ENCODE measurements at places on chromosomes 2 and 18.
A peak's percentile ranks its signal among the peaks of the same experiment; 100 is the strongest.

- no peak for DNase-seq
Measured at GRCh38 chr2:162014751-162015150, 59.3 kb downstream of the DPP4 start.

- DNase-seq = peak; percentile 44
Measured at GRCh38 chr2:110804915-110805314, 72.5 kb downstream of the ACOXL start.

GRCh38 chr18:10979411-10979810 is 170.0 kb downstream of the PIEZO2 start:
- no peak for DNase-seq

- DNase-seq = no peak
Measured at GRCh38 chr2:95525294-95526035, 40.9 kb upstream of the TRIM43B start.

GRCh38 chr2:207663870-207664545 is 38.8 kb upstream of the METTL21A start:
- no peak for DNase-seq

Measured in stimulated activated CD4-positive, alpha-beta T cell treated with anti-CD3 and anti-CD28 coated beads, Interleukin-1b, Interleukin-23, amount 100 ng/mL, for 24 hours (primary cell).